Stimulated activated CD8-positive, alpha-beta memory T cell treated with anti-CD3 and anti-CD28 coated beads, Interleukin-7, amount 100 ng/mL, for 24 hours (primary cell): ENCODE measurements at places on chromosomes 3 and 15.
A peak's percentile ranks its signal among the peaks of the same experiment; 100 is the strongest.

DNA sequence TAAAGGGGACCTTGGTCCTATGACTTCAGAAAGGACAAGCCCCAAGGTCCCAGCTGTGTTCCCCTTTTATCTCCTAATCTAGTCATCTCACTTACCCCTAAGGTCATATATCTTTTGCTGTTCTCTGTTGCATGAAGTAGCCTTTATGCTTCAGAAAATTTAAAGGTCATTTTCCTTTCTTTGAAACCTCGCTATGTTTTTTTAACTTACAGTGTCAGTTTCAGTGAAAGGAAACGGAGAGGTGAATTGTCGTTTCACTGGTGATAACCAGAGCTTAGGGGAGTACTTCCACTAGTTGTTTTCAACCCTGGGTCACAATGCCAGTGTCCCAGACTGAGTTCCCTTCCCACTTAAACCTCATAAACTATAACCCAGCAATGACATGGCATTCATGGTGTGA lies 357.4 kb downstream of the GAP43 start:
- no peak for DNase-seq

- no peak for DNase-seq
Observed at GRCh38 chr15:40046721-40047414, 7.9 kb upstream of the SRP14 start.

DNA sequence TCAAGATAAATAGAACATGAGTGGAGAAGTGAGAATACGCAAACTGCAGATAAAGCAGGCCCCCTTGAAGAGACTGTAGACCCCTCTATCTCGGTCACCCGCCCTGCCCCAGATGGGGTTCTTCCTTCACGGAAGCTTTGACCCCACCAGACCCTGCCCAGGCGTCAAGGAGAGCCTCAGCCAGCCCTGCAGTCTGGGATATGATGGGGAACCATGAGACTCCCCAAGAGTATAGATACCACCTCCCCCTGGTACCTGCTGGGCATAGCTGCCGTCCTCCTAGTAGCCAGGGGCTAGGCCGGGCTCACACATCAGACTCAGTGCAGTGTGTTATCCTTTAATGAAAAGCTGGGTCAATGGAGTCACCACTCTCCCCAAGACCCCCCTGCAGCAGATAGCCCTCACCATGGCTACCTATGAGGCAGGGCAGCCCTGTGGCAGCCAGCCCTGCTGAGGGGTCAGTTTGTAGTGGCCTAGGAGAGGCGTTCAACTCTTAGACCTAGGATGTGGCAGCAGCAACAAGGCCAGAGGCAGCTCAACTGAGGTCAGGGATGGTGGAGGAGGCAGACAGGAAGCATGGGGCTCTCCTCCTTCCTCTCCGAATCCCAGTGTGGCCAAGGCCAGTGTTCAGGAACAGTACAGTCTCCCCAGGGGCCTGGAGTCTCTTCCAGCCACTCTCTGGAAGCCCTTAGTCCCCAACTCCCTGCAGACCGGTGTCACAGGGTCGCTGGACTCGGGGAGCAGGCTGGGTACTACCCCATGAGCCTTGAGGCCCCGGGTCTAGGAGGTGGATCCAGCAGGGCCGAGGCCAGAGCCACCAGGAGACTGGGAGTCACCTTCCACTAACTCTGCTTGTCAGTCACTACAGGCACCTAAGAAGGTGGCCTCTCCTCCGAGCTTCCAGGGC lies 26.1 kb downstream of the PLXNB1 start:
- no peak for DNase-seq

- peak; percentile 13 for DNase-seq
Observed at GRCh38 chr3:69326855-69327300, 59.0 kb downstream of the FRMD4B start.

DNA sequence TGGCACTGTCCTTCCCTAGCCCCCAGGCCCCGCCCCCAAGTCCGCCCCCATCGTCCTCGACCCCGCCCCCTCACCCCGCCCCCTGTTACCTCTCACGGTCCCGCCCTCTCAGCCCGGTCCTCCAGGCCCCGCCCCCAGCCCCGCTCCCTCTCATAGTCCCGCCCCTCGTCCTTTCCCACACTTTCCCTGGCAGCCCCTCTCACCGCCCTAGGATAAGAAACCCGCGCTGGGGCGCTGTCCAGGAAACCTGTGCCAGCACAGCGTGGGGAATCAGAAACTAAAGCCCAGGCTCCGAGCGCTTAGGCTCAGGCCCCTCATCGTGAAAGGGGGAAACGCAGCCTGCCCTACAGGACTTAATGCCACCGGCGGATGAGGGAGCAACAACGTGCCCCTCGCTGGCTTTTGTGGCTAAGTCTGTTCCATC lies 20.9 kb downstream of the TRPM1 start:
- no peak for DNase-seq

GRCh38 chr3:177665122-177665808 lies 468.0 kb upstream of the TBL1XR1 start:
- DNase-seq, result no peak

DNA sequence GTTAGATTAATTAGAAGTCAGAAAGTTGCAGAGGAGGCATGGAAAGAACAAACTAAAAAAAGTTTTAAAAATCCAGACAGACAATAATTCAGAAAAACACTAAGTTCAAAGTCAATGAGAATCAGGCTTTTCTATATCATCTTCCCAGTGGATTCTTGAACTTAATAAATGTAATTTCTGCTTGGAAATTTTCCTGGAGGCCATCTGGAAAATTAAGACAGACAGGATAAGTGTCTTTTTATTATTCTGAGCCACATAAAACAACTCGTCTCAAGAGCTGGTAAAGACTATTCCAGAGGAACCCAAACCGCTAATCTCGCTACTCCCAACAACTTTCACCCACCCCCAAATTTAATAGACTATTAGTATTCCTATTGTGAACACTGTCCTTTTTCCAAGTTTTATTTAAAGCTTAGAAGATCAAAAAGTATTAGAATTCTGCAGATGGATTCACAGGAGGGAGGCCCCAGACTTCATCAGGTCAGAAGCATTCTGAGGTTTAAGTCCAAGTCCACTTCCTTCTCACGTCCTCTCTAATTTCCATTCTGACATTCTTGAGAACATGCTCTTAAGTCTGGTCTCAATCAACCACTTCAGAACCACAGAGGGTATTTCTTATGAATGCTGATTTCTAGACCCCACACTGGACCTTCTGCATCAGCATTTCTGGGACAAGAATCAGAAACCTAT lies 61.3 kb downstream of the ERC2 start:
- DNase-seq, result no peak

GRCh38 chr3:161208931-161209330 lies 12.2 kb upstream of the NMD3 start:
- no peak for DNase-seq

DNA sequence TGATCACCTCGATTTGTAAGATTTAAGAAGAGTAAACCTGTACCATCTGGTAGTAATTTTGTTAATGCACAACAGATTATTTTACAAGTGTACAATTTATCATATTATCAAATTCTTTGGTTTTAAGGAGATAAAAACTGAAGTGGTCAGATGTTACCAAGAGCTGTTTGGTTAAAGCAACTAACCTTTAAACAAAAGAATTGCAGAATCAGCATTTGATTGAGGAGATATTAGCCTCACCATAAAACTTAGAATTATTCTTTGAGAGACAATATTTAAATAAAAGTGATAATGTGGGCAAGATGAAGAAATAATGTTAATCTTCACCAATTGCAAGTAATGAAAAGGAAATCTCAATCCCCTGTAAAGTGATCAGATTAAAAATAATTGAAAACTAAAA lies 1034.9 kb downstream of the ROBO1 start:
- no peak for DNase-seq

GRCh38 chr3:65617787-65618186 lies 420.9 kb downstream of the MAGI1 start:
- no peak for DNase-seq

- DNase-seq, result peak; percentile 64
Observed at GRCh38 chr15:69758810-69759790, 306.5 kb downstream of the RPLP1 start.

GRCh38 chr3:65716071-65716751 lies 322.5 kb downstream of the MAGI1 start:
- no peak for DNase-seq

GRCh38 chr3:24264748-24265158 lies 229.9 kb downstream of the THRB start:
- DNase-seq, result no peak

DNA sequence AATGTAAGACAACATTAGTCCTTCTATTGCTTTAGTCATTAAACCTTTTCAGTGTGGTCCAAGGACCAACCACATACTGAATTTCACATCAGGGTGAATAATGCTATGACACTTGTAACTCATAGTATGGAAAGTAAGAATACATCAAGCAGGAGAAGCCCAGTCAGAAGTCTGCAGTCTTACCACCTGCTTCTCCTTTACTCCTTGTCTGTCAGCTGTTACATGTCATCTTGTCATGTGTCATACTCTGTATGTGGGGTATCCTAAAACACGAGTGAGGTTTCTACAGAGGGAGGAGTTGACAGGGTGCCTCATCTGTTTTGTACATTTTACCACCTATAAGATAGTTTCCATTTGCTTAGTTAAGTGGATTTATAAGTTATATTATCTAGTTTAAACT lies 32.8 kb upstream of the EID1 start:
- no peak for DNase-seq

- no peak for DNase-seq
Observed at GRCh38 chr15:101156509-101157159, 95.2 kb downstream of the CHSY1 start.

DNA sequence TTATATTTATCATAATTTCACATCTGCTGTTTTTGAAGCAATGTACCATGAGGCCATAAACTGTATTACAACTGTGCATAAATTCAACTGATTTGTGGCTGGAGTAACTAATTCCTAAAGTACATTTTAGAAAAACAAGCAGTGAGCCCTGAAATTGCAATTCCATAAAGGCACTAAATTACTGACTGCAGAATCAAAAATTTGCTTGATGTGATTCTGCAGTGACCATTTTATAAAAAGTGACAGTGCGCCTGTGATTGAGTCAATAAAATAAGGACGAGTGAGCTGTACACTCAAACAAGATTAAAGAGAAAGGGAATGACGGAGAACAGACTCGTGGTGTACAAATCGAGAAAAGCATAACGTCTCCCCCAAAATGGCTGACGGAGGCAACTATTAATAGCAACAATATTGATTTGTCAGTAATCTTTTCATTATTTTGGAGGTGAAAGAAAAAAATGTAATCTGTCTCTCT lies 121.4 kb upstream of the MEIS2 start:
- no peak for DNase-seq

DNA sequence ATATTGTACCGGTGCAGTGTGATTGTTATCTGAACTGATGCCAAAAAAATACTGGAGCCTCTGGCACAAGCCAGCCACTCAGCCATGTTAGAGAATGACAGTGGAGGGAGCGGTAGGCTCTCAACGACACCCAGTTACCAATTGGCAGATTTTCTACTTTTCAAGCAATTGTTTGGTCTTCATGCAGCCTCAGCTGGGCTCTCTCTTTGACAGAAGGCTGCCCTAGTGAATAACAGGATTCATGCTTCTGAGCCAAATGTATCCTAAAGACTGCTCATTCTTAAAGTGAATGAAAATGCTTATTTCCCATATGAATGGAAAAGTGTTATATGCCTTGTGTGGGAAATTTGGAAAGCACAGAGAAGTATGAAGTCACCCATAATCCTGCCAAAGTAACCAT lies 261.2 kb upstream of the TRIM42 start:
- no peak for DNase-seq

- no peak for DNase-seq
Observed at GRCh38 chr15:97504031-97504792, 456.3 kb upstream of the ARRDC4 start.

GRCh38 chr3:188301147-188301546 lies 147.2 kb downstream of the LPP start:
- no peak for DNase-seq

- no peak for DNase-seq
Observed at GRCh38 chr3:18703798-18704197, 278.7 kb upstream of the SATB1 start.

DNA sequence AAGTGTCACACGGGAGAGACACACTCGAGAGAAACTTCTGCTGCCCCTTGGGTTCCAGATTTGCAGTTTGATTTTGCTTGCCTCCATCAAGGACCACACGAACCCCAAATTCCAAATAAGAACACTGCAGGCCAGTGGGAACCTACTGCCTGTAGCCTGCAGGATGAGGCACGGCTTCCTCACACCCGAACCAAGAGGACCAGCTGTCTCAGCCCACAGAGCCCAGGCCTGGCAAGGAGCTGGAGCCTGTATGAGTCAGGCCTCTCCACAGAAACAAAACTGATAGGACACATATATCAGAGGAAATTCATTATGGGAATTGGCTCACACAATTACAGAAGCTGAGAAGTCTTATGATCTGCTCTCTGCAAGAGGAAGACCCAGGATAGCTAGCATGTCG lies 188.1 kb upstream of the NSMCE3 start:
- DNase-seq, result no peak

DNA sequence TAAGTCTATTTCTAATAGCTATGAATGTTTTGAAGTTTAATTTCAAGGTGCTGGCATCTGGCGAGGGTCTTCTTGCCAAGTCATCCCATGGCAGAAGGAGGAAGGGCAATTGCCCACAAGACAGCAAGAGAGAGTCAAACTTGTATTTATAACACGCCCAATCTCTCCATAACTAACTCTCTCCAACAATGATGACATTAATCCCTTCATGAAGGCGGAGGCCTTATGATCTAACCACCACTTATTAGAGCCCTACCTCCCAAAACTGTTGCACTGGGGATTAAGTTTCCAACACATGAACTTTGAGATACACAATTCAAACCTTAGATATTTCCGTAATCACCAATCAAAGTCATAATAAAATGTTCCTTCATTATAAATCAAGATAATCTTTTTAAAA lies 406.9 kb downstream of the CNTN6 start:
- no peak for DNase-seq

DNA sequence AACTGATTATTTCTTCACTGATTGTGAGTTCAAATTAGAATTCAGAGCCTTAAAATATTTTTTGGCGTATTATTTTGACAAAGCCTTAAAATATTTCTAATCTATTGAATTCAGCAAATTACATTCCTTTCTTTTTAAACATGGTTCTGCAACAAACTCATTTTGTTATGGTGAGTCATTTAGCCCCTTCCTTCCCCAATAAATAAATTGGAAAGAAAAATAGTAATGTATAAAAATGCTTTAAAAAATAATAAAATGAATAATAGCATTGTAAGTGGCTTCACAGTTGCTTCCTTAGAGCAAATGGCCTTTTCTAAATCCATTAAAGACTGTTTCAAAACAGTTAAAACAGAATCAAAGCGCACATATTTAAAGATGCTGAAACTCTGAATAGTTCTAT lies 12.1 kb downstream of the CSNK1G1 start:
- DNase-seq, result no peak

GRCh38 chr3:18369551-18370185 lies 55.5 kb downstream of the SATB1 start:
- no peak for DNase-seq

DNA sequence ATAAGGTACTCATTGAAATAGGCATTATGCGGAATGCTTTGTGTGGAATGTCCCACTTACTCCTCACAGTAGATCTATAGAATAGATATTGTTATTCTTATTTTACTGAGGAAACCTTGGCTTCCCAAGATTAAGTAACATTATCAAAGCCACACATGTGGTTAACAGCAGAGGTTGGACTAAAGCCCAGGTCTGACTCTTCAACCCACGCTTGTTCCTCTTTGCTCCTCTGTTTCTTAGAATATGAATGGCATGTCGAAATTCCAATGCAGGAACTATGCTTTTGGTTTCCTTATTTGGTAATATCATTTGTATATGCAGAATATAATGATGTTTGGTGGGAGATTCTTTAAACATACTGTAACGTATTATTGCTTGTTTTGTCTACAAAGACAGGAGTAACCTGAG lies 818.8 kb upstream of the LMCD1 start:
- DNase-seq, result no peak
